Astrocyte of the hippocampus (primary cell): ENCODE measurements at places on chromosomes 11 and 22.

- DNase-seq: no peak
Measured at GRCh38 chr11:117514256-117514655, 186.6 kb downstream of the CEP164 start.

GRCh38 chr22:48236261-48236660, 1473.8 kb downstream of the TBC1D22A start:
- no peak for DNase-seq

GRCh38 chr11:42179216-42179615, 719.8 kb upstream of the LRRC4C start:
- DNase-seq: no peak

DNA sequence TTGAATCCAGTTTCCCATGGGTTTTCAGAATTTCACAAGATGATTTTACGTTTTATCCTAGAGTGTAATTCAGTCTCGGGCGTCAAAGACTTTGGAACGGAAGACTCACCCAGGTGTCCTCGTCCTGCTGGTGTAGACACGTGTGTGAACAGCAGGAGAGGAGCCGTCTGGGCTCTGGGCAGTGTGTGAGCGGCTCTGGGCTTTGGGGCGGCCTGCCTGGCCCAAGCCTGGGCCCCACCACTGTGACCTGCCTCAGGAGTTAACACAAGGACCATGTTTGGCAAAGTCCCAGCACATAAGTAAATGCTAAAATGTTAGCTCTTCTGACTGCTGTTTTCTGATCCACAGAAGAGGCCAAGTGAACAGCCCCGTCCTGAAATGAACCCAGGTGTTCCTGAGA, 1093.3 kb downstream of the BRD1 start:
- DNase-seq: no peak

DNA sequence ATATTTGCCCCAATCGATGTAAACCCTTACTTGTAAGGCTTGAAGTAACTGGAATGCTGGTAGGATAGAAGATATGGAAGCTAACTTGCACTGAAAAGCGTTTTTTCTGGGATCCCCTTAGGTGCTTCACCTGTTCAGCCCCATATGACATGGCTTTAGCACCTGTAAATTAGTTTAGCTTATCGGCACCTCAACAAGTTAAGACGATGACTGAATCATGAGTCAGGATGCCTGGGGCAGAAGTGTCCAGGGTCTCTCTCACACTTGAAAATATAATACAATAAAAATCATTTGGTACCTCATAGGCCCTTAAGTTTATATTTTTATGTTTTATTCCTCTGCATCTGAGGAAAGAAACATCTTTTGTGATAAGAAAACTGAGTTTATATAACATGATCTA, 409.2 kb upstream of the LRRC4C start:
- DNase-seq: no peak

GRCh38 chr11:102592634-102593581, 32.2 kb downstream of the MMP20 start:
- no peak for DNase-seq

GRCh38 chr22:32723643-32724042, 77.9 kb upstream of the TIMP3 start:
- peak; percentile 94 for DNase-seq

- DNase-seq: no peak
Measured at GRCh38 chr22:49291781-49292180, 535.9 kb downstream of the BRD1 start.

DNA sequence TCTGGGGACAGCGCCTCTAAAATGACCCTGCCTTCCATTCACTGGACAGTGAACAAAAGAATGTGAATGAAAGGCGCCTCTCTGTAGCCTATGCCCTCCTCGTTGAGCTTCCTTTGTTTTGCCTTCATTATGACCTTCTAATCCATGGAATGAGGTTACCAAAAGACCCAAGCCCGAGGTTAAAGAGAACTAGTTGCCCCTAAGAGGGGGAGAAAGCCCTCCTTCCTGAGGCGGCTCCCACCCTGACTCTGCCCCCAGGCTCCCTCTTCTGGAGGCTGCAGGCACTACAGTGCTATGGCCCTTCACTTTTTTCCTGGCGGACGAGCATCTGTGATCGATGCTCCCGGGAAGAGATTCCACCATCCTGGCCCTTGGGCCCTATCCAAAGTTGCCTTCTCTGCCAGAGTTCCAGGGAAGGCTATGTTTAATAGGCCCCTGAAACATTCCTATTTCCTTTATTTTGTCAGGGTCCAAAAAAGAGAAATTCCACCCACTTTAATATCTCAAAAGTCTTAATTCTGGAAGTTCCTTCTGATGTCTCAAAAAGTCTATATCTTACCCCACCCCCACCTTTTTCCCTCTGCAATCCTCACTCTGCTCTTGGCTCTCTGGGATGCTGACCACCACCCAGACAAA, 147.3 kb downstream of the FEZ1 start:
- DNase-seq: peak; percentile 74

GRCh38 chr11:134047586-134047999, 21.3 kb upstream of the JAM3 start:
- DNase-seq: peak; percentile 65

GRCh38 chr11:125869521-125869920, 17.9 kb upstream of the HYLS1 start:
- DNase-seq: peak; percentile 5

DNA sequence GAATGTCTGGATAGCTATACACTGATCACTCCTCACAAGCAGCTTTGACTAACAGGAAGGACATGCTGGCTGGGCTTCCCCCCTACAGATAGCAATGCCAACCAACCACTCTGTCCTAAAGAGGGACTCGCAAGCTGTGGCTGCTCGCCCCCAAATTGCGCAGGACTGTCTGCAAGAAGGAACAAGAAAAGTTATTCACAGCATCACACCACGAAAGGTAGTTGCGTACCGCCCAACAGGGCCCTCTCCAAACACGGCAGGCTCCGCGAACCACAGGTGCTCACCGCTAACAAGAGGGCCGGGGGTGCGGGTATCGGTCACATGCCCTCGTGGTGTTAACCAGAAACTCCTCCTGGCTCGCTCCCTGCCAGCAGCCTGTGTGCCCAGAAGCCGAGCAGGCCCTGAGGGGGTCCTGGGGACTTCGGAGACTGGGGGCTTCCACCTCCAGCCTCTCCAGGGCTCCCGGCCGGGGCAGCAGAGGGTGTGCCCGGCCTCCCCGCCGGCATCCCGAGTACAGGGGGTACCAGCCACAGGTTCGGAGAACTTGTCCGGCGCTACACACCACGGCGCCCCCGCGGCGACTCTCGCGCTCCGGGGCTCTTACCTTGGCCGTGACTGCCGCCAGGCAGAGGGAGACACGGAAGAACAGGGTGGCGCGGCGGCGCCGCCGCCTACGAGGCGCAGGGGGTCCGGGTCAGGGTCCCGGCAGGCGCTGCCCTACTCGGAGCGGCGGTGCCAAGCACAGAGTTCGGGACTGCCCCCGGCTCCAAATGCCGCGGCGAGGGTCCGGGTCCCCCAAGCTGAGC, 682 bp downstream of the LARGE1 start:
- peak; percentile 54 for DNase-seq

GRCh38 chr11:9264316-9265210, 587 bp downstream of the DENND5A start:
- DNase-seq: peak; percentile 73

DNA sequence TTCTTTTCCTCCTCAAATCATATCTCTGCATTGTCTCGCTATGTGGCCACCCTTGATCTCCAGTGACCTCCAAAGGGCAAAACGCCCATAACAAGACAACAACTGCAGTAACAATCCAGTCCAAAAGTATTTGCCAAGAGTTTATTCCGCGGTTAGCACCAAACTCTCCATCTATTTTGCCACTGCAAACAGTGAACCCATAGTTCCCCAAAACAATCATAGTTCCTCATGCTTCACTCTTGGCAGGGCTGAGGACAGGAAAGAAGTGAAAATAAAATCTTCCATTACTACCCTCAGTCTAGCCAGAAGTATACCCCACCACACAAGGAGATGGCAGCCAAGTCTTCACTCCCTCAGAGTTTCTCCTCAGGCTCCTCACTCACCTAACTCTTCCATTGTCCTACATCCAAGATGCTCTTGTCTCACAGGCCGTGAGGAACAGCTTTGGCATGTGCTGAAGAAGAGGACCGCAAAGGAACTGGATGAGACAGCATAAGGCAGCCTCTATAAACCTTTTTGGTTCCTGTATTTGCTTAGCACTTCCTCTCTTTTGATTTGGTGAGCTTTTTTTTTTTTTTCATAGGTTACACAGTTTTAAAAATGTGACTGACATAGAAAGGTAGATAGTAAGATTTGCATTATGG, at the start of gene LPXN:
Gene LPXN, minus strand, starts transcription at position 480 of the 644 bp plus-strand sequence. Its CDS starts 84 bp downstream, at position 396.
- DNase-seq: no peak

DNA sequence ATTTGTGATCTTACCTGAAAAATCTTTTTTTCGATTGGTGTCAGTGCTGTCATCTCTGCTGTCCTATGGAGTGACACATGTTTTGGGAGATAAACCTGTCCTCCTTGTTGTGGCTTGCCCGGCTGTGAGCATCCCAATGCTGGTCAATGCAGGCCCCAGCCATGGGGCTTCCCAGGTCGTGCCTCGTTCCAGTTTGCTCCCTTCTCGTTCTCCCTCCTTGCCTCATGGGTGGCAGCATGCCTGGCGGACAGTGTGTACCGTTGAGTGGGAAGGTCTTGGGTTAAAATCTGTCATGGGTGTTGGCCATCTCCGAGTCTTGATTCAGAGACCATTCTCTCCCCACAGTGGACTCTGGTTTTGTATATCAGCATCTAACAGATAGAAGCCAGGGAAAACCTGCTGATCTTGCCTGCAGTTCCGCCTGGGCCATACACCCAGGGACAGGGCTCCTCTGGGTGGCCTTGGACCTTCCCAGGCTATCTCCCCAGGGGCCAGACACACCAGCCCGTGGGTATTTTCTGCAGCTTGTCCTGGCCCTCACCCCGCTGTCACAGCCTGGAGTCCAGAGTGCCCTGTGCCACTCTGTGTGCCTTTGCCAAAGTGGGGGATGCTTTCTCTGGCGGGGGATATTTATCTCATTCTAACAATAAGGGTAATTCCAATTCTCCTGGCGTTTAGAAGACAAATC, 208.1 kb downstream of the TBC1D22A start:
- no peak for DNase-seq

DNA sequence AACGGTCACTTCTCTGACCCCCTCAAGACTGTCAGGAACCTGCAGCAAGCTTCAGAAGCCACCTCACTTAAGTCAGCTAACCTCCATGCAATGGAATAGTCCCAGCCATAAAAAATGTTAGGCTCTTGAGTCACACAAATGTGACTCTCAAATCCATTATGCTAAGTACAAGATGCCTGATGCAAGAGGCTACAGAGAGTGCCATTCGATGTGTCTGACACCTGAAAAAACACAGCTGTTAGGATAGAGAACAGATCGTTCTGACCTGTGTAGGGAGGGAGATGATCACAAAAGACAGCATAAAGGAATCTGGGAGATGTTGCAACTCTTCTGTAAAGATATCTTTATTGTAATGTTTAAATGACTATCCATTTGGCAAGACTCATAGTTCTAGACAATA, 712.4 kb downstream of the TBC1D22A start:
- no peak for DNase-seq

DNA sequence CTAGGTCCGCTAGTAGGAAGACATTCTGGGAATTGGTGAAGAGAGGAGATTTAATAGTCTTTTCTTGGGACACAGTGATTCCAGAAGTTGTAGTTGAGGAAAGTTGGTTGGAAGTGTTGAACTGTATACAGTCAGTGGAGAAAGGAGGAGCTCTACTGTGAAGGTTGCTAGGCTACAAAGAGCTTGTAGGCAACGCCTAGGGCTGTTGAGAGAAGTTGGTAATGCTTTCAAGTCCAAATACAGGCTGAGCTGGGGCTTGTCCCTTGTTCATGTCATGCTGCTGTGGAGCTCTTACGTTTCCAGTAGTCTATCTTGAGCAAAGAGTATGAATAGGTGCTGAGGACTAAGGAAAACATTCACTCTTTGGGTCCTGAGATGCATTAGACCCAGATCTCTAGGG, 1.1 kb downstream of the TBCEL start:
- DNase-seq: peak; percentile 13

DNA sequence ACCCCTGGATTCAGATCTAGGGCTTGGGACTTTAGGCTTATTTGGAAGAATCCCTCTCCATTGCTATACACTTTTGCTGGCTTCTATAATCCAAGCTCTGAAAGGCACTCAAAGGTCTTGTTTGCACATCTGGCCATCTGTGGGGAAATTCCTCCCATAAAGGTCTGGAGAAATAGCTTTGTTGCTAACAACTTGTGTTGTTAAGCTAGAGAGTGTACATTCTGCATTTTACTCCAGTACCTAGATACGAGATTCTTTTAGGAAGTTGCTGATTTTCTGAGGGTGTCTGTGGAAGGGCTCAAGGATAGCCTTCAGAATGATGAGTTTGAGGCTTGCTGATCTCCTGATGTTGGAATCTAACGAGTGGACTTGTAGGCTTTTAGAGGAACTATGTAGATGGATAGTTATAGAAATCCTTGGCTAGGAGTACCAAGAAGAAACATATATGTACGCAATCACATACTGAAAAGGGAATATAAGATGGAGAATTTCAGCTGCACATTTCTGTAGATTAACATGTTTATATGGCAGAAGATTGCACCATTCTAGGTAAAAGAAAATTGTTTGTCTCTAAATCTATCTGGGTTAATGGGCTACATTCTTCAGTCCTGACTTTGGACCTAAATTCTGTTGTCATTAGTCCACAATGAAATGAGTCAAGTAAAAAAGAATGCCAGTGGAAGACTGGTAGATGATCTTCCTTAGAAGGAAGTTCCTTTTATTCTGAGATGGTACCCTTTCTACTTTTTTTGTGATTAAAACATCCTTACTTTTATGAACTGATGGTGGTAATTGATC, 51.0 kb downstream of the UBASH3B start:
- peak; percentile 54 for DNase-seq

DNA sequence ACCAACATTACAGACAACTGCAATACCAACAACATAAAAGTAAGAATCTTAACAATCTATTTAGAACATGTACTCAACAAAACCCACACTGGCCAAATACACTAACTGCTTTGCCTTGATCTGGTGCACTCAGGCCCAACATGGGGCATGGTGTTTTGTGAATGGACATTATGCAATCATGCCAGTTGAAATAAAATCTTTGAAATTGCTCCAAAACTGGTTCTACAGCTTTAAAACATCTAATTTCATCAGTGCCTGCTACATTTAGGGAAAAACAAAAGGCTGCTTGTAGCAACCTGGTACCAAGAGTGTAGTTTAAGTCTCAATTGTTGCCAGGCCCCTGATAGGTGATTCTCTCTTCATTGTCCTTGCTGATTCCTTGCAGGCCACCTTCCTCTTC, 3.3 kb upstream of the CTR9 start:
- DNase-seq: no peak

DNA sequence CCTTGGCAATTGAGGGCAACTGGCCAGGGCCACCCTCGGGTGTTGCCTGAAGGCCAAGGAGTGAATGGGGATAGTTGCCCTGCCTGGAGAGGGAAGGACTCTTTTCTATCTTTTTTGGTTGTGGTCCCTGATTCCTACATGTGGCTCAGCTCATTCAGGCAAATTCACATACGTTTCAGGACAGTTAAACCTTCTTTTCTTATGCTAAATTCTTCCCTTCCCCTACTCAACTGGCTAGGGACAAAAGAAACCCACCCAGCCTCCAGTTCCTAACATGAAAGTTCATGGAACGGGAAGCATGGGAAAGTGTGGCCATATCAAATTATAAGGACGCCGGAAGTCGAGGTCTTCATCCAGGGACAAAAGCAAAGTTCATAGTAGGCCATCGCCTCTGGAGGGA, 26.3 kb upstream of the APLNR start:
- DNase-seq: no peak
